Right atrium auricular region (tissue), 2 donors: ENCODE measurements at places on chromosomes 4 and X. TPM values are rescaled to one million over a fixed set of nuclear protein-coding genes. Genes with fewer than 3 reads are reported as not detected.

DNA sequence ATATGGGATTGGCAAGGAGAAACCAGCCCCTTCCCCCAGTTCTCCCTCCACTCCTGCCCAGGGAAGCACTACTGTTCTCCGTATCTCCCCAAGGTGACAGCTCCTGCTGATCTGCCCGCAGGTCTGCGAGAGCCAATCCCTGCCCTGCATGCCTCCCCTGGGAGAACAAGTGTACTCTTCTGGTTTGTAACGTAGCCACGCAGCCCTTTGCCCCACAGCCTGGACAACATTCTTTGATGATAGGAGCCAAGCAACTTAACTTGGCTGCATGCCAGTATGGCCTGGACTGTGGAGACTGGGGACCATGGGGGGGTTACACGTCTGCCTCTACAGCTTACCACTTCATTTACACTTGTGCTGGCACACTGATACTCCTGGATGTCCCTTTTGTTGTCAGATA lies 2.0 kb downstream of the STBD1 start:
- H3K4me1 ChIP-seq: no peaks in the 10 kb centered on the region
- H3K27ac ChIP-seq: peak overlapping the region; percentile 92
- H3K27me3 ChIP-seq: no peaks in the 10 kb centered on the region
- H3K4me3 ChIP-seq: peak overlapping the region; percentile 54
- H3K36me3 ChIP-seq: peaks cover 16% of the 10 kb centered on the region

DNA sequence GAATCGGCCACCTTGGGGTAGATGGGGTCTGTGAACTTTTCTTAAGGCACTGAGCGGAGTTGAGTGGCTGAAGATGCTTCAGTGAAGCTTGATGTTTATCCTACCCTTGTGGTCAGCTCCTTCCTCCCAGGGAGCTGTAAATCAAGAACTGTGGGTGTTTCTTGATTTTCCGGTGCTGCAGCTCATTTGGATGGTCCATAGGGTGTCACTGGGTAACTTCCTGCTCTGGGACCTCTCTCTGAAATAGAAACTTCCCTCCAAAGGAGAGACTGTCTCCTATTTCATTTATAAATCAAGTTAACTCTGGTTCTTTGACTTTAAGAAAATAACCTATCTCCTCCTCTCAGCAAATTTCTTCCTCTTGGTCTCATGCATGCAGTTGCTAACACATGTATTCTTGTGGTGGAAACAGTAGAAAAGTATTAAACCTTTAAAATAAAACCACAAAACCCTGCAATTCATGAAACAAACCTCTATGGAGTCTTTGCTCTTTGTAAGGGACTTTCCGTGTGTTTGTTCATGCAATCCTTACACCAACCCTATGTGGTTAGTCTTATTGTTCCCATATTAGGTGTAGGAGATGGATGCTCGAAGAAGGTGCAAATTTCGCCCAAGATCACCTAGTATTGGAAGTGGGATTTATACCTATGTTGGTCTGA lies 110.3 kb downstream of the SHROOM3 start:
- DNase-seq: no peak
- H3K36me3 ChIP-seq: no peaks in the 10 kb centered on the region
- no peak overlapping the region for H3K27ac ChIP-seq
- no peak overlapping the region for H3K4me3 ChIP-seq
- no peaks in the 10 kb centered on the region for H3K27me3 ChIP-seq

- H3K4me3 ChIP-seq: no peak overlapping the region
- no peak for DNase-seq
- H3K36me3 ChIP-seq: no peaks in the 10 kb centered on the region
- peaks cover 2% of the 10 kb centered on the region for H3K27me3 ChIP-seq
Observed at GRCh38 chrX:108396188-108396891, 41.9 kb downstream of the COL4A6 start.

The HOPX gene
- total RNA-seq: 203 TPM

The ENPEP gene
- total RNA-seq: 3.5 TPM
